NCI-H187 (cell line): ENCODE measurements at places on chromosomes 3 and 15.

DNA sequence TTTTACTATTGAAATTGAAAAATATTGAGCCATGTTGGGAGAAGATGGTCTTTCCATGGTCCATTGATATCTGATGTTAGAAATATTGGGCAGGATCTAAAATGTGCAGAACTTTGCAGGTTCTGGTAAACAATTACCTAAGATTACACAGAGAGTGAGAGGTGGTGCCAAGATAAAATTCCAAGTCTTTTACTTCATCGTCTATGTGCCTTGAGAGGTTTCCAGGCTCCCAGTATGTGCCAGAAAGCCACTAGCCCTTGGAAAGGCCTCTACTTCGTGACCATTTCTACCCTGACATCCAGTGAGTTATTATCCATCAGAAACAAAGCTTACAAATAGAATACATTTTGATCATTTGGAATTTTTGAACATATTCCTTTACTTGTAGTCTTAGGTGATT, 27.6 kb downstream of the CD200 start:
- no peak for DNase-seq

DNA sequence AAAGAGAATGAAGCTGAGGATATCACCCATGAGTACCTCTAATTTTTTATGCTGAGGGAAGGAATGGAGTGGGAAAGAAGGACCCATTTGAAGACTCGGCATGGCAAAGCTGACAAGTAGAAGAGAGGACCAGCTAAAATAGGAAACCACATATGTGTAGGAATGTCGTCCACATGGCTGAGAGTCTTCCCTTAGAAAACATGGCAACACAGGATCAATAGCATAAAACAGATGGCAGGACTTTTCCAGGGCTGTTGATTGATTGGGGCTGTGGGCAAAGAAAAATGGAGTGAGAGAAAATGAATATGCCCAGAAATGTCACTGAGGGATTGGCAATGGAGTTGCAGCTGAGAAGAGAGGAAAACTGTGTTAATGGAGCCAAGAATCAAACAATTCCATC, 76.2 kb upstream of the PRICKLE2 start:
- no peak for DNase-seq

GRCh38 chr3:146159616-146160320, 1.2 kb downstream of the PLOD2 start:
- DNase-seq, result no peak

GRCh38 chr15:67573194-67573593, 30.7 kb downstream of the MAP2K5 start:
- no peak for DNase-seq

DNA sequence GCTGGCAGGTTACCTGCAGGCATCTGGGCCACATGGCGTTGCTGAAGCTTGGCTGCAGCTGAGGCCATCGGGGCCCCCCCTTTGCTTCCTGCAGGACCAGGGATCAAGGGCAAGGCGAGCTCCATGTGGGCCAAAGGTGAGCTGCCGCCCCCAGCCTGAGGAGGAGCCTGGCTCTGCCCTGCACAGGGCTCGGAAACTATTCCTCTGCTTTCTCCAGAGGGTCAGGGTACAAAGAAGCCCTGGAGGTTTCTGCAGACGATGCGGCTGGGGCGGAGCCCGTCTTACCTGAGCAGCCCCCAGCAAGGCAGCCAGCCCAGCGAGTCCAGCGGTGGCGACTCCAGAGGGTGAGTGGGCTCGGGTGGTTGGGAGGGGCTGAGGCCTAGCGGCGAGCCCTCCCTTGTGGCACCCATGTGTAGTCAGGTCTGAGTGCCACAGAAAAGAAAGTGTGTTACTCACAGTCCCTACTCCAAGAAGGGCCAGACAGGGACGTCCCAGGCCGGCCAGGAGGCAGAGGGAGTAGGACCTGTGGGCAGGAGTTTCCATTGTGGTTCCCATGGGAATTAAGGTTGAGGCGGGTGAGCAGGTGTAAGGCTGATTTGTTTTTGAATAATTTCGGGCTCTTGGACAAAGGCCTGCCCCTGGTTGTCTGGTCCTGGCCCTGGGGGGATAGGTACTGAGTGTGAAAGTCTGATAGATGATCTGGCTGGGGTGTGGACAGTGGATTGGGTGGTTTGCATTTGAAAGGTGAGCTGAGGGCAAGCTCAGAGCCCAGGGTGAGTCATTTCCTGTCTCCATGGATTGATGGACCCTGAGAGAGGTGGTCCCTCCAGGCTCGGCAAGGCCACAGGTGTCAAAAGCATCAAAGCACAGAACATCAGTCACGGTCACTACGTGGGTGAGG, 25.4 kb downstream of the CFAP100 start:
- DNase-seq, result no peak

- DNase-seq, result no peak
Observed at GRCh38 chr15:63391669-63392360, 10.2 kb upstream of the CA12 start.

GRCh38 chr15:91966194-91966552, 112.7 kb downstream of the SLCO3A1 start:
- no peak for DNase-seq

GRCh38 chr3:52494886-52495495, at the start of gene STAB1:
Gene STAB1 (plus strand): TSS chr3:52495338. CDS start chr3:52495414, 76 bp downstream.
- no peak for DNase-seq

DNA sequence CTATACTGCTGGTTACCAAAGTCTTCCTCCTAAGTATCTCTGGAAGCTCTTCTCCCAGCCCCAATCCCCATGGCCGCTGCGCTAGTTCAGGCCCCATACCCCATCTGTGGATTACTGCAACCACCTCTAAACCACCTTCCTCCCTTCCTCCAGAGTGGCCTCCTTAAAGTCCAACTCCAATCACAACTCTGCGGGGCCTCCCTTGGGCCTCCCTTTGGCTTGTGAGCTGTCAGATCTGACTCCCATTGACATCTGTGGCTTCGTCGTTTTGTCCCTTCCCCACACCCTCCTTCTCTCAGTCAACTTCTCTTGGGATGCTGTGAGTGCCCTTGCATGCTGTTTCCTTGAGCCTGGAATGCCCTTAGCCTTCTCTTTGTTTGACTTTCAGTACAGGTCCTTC, 9.3 kb upstream of the HRH1 start:
- DNase-seq, result no peak

DNA sequence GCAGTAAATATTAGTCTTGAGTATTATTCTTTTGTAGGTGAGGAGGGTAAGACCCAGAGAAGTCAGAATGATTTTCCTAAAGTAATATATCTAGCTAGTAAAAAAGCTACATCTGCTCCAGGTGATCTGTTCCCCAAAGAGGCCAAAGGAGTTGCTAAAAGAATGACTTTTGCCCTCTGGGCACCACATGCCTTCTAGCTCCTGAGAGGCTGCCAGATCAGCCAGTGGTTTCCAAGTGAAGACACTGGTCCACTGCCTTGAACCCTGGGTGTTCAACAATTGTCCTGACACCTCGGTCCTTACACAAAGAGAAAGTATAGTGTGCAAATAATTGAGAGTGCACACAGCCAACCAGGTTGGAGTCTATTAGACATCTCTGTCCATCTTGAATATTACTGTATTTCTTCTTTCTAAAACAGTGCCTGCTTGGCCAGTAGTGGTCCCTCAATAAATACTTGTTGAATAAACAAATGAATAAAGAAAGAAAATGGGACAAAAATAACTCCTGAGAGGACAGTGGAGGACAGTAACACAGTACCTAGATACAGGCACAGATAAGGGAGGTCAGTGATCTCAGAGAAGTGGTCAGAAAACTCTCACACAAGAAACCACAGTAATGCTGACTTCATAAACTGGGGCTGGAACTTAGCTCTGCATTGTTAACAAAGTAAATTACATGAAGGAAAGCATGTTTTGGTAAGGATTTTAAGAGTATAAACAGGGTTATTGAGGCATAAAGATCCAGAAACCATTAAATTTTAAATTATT, 56.6 kb upstream of the CSTA start:
- no peak for DNase-seq

DNA sequence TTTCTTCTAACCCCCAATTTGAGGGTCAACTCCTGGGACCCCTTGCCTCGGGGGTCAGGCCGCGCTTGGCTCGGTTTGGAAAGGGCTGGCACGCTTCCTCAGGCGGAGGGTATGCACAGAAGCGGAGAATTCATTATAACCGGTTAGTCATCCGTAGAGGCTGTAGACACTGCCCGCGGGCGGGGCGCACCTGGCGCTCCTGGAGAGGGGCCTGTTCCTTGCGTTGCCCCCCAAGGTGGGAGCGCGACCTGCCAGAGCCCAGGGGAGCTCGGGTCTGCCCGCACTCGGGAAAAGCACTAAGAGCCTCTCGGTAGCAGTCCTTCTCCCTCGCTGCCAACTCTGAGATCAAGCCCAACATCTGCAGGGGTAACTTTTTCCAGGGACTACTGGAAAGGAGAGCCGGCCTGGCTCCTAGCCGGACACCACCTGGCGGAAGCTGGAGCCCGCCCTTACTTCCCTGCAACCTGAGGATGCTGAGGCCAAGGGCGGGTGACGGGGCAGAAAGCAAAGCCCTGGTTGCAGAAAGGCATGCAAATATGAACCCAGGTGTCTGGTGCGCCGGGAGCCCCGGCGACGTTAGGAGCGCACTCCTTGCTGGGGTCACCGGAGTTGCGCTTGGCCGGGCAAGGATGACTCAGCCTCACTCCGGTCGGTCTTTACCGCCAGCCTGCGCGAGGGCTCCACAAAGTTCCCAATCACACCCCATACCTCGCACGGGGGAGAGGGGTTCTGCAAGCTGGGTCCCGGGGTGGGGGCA, 1.5 kb upstream of the CACNA2D3 start:
- no peak for DNase-seq

- DNase-seq, result no peak
Observed at GRCh38 chr15:58484791-58485600, 53.2 kb downstream of the LIPC start.

DNA sequence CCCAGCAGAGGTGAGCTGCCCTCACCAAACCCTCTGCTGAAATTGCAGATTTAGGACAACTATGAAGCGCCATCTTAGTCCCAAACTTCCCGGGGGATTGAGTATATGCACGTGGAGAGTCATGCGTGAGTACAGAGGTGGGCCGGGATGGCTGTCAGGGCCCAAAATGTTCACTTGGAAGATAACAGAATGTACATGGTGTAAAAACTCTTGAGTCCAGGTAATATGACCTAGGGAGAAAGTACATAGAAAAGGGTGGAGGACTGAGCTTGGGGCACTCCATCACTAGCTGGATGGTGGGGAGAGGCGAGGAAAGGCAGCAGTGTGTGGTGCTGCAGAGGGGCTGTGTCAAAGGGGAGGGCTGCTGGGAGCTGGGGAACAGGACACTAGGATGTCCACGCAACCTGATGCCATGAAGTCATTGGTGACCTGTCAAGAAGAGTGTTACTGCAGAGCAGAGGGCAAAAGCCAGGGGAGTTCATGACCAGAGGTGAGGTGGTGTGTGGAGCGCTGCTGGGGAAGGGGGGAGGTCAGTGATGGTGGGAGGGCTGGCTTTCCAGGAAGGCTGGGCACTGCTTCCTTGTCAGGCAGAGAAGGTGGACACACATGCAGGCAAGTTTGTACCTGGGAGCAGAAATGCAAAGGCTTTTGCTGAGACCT, 236.2 kb upstream of the LYSMD4 start:
- DNase-seq, result no peak

DNA sequence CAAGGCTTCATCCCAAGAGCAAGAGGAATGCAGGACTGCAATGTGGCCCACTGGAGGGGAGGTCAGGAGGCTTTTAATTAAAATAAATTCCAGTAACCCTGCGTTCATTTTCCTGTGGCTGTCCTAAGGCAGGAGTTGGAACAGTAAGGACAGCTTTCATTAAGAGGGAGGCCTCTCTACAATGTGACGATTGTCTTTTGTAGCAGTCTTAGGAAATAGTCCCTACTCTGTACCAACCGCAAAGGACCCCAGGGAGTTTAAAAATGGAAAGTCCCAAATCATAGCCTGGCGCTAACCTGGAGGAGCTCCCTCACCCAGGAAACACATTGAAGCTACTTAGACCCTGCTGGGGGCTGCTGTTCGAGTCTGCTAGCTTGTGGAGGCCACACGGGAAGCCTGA, 62.8 kb downstream of the SYNM start:
- DNase-seq, result no peak

GRCh38 chr3:24343084-24343783, 151.4 kb downstream of the THRB start:
- DNase-seq, result no peak

- no peak for DNase-seq
Observed at GRCh38 chr3:81249540-81250029, 511.9 kb downstream of the GBE1 start.

GRCh38 chr3:102205647-102206046, 229.2 kb upstream of the ZPLD1 start:
- DNase-seq, result no peak

GRCh38 chr3:193548406-193548805, 6.3 kb downstream of the ATP13A4 start:
- no peak for DNase-seq

DNA sequence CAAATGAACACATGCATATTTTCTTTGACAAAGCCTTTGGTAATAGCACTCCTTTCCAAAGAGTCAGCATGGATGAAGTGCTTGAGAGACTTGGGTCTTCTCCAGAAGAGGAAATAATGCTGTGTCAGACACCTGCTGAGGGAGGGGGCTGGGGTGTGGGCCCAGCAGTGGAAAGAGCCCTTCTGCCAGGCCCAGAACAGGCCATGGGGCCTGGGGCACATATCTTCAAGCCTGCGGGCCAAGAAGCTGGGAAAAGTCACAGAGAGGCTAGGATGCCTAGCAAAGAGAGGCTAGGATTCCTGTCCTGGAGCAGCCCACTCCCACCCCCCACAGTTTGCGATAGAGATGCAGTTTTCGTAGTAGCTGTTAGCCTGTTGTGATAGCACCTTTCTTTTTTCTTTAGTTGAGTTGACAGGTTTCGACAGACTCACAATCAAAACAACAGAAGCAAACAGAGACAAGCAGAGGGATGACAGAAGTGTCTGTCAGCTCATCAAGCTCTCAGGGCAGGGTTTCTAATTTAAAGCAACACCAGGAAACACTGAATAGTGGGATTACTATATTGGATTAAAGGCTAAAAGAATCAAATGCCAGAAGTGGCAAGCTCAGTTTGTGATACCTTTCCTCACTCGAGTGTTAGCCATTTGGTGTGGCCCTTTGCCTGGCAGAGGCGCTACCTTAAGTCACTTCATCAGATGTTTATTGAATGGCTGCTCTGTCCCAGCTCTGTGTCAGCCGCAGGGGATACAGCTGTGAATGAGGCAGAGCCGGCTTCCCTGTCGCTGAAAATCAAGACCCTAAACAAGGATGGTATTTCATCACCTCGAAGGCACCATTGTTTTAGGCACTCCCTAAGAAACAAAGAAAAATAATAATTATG, 19.0 kb downstream of the CMTM7 start:
- DNase-seq, result no peak

GRCh38 chr15:34927726-34928125, 41.8 kb downstream of the AQR start:
- no peak for DNase-seq

DNA sequence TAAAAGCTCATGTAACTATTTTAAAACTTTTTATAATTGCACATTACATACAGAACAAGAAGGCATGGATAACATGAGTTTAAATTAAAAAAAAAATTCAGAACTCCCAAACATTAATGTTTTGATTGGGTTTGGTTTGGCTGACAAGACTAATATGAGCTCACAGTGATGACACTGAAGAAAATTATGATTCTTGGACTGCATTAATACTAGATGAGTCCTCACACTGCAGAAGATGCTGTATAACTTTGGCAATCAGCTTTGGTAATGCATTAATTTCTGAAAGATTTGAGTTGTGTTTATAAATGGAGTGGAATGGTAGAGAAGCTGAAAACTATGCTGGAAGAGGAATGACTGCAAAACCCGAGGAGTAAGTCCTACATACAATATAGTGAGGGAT, 358.9 kb downstream of the PLCL2 start:
- no peak for DNase-seq
